ENCODE measurements at places on chromosomes 7 and 10.
A peak's percentile ranks its signal among the peaks of the same experiment; 100 is the strongest.

- DNase-seq, result no peak
Observed at GRCh38 chr7:38052786-38053185, 125.3 kb upstream of the STARD3NL start.

DNA sequence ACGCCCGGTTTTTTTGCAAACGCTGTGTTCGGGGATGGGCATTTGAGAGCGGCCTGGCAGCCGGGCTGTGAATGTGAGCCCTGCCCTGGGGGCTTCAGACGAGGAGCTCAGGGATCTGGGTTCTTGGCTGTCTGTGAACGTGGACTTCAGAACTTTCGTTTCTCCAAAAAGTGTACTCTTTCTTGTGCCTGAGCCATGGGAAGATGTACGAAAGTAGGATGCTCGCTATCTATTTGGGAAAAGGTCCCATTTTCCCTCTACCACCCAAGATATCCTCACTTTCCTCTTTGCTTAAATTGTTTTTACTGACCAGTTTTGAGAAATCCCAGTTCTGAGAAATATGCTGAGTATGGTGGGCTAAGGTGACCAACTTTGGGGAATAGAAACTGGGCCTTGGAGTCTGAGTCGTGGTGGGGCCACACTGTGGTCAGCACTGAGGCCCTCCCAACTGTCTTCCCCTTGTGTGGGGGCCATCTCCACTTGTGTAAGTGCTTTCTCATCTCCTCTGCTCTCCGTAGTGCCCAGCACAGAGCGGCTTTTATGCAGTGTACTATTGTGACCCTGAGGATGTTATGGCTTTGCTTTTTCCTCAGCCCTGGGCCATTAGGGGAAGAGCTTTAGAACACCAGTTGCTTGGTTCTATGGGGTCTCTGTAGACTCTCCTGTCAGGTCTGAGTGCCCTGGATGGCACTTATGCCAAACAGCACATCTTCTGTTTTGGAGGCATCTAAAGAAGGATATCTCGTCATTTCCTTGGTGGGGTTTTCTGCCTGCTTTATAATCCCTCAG lies 918 bp downstream of the DBNL start:
- DNase-seq, result no peak

DNA sequence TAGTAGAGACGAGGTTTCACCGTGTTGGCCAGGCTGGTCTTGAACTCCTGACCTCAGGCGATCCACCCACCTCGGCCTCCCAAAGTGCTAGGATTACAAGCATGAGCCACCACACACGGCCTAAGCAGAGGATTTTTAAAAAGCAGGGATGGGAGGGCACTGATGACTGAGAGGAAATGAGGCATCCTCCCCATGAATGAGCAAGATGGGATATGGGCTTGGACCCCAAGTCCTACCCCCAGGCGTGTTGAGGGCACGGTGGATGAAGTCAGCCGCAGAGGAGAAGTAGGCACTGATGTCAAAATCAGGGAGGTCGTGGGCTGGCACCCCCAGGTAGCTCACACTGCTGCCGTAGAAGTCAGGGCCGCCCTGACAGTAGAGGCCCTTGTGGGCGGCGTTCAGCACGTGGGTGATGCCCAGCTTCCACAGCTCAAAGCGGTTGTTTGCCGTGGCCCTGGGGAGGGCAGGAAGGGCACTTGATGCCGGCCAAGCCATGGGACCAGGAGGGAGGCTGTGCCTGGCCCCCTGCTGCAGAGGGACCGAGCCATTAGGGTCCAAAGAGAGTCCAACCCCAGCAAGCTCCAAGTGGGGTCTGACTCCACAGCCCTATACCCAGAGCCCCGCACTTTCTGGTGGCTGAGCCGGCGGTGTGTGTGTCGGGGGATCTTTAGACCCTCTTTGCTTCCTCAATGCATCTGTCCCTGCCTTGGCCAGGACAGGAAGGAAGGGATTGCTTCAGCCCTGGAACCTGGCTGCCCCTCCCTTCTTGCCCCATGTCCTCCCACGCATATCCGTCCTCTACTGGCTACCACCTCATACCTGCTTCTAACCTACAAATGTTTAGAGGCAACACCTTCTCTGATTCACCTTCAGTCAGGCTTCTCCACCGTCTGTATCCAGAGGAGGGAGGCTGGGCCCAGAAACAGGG lies 3.4 kb upstream of the SAMD8 start:
- DNase-seq, result no peak

DNA sequence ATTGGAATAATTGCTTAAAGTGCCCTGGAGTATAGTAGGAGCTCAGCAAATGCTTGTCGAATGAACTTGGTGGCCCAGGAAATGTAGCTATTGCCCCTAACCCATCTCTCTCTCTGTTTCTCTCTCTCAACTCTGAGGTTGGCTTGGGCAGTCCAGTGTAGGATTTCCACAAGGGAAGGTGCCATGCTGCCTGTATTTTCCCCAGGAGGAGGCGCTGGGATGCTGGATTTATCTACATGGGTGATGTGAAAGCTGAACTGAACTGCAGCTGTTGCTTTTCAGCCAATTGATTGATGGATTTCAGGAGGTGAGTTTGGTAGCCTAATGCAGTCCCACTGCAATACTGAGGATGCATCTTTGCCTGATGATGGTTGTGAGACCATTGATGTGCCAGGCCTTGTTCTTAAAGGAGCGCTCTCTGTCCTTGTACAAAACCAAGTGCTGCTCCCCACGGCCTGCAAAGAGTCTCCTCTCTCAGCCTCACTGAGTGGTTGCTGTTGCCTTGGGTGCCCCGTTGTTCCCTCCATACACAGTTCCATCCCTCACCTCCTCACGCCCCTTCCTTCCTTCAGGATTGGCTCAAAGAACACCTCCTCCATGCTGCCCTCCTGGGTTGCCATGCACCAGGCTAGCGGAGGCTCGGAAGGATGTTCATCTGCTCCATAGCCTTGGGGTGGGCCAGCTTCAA lies 200.6 kb downstream of the GLRX3 start:
- no peak for DNase-seq

DNA sequence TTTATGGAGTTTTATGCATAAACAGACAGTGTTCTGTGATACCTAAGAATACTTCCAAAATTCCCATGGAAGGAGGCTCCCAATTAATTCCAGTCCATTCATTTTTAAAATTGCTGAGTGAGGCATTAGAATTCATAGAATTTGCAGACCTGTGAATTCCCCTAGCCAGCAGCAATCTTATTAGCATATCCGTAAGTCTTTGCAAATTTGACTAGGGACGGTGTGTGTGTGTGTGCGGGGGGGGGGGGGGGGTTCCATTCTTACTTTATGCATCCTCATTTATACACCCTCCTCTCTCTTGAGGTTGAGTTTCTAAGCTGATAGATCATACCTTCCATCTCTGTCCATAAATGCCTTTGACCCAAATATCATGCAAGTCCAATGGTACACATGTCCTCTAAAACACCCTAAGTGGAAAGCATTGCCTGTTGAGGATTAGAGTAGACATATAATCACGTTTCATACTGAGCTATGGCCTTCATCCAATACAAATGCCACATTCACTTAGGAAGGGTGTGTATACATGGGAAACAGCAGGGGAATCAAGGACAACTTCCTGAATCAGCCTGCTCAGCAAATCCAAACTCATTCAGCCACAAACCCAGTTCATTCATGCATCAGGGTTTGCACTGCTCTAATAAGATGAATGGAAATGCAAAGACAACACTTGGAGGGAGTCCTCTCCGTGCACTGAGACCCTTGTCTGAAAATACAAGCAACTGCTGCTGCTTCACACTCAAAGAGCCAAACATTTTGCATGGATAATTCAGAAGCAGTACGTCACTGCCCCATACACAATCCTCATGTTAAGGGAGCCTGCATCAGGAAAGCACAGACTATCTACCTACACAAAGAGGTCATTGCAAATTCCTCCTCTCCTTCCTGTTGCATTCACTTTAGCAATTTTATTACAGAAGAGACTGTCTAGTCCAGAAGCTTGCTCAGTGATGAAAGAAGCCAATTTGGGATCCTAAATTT lies 350.8 kb downstream of the KCNMA1 start:
- DNase-seq, result no peak

DNA sequence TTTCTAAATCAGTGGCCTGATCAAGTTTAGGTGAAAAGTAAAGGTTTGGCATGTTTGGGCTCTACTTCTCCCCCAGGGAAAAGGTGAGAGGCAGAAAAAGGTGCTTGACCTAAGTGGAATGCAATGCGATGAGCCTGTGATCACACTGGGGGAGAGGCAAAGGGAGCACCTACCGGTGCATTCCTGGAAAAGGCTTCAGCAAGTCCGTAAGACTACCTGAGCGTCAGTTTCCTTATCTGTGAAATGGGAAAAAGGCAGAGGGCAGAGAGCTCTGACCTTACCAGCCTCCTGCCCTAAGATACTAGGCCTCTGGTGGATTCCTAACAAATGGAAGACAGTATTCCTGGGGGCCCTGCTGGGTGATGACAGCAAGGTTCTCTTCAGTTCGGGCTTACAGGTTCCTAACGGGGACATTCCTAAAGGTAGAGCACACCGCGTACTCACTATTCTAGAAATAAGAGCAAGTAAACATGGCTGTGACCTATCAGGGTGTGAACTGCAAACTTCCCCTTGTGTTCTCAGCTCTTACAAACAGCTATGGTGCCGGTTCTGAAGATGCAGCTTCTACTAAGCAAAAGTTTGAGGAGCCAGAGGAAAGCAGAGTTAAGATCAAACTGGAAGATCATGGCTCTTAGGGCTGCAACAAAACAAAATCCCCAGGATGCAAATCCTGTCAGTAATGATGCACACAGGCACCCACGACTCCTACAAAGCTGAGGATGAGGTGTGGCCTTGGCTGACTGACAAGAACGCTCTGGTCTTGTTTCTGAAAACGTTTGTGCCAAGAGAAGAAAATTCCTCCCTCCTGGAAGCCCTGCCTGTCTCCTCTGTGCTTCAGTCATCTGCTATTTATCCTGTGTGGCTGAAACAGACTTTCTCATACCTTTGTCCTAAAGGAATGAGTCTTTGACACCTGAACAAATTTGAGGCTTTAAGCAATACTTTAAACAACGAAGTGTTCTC lies 13.3 kb upstream of the ACSL5 start:
- DNase-seq, result no peak

- DNase-seq, result no peak
Observed at GRCh38 chr7:169276-170172, 22.8 kb upstream of the FAM20C start.

- peak; percentile 70 for DNase-seq
Observed at GRCh38 chr7:128209229-128210035, 31.6 kb upstream of the LEP start.

GRCh38 chr7:124480036-124480820 lies 285.4 kb downstream of the GPR37 start:
- no peak for DNase-seq

DNA sequence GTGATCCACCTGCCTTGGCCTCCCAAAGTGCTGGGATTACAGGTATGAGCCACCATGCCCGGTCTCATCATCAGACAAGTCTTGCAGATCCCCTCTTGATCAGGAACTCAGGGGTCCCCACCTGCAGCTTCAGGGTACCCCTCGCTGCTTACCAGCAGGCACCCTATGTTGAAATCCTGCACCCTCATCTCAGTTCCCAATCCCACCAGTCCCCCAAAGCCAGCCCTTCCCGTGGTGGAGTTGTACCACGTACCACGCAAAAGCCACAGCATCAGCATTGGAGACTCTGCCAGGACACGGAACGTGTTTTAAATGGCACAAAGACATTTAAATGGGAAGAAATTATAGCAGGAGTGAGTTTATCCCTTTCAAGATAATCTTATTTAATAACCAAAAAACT lies 202.0 kb downstream of the CUX1 start:
- no peak for DNase-seq

DNA sequence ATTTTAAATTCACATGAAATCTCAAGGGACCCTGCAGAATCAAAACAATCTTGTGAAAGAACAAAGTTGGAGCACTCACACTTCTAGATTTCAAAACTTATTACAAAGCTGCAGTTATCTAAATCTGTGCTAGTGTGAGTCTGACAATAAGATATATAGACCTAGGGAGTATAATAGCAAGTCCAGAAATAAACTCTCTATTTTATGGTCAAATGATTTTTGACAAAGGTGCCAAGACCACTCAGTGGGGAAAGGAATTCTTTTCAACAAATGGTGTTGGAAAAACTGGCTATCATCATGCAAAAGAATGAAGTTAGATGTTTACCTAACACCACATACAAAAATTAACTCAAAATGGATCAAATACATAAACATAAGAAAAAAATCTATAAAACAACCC lies 68.2 kb downstream of the TFEC start:
- DNase-seq, result no peak

DNA sequence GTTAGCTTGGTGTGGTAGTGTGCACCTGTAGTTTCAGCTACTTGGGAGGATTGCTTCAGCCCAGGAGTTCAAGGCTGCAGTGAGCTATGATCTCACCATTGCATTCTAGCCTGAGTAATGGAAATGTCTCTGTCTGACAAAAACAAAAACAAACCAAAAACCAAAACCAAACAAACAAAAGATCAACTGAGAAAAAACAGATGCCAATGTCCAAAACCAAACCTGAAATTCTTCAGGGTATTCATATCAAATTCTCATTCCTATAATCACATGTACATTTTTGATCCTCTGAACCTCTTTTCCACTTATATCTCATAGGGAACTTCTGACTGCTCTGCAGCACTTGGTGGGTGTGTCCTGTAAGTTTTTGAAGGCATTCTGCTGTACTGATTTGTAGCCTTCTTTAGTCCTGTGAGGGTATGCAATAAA lies 87.0 kb downstream of the CDK6 start:
- DNase-seq, result no peak

GRCh38 chr7:107045980-107046379 lies 1.5 kb downstream of the PRKAR2B start:
- DNase-seq, result no peak

DNA sequence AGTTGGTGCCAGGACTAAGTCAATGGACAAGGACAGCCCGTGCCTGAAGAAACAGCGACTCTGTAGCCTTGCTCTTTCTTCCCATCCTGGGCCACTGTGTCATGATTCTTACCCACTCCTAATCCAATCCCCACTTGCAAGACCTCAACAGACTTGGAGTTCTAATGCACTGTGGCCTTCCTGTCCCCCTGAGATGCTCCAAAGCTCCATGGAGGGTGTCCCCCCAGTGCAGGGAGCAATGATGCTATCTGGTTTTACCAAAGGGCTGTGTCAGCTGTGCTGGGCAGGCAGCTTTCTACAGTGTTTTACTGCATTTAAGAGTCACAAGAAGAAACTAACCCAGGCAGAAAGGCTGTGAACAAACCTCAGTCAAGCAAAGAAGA lies 108.1 kb downstream of the PRKAG2 start:
- no peak for DNase-seq

DNA sequence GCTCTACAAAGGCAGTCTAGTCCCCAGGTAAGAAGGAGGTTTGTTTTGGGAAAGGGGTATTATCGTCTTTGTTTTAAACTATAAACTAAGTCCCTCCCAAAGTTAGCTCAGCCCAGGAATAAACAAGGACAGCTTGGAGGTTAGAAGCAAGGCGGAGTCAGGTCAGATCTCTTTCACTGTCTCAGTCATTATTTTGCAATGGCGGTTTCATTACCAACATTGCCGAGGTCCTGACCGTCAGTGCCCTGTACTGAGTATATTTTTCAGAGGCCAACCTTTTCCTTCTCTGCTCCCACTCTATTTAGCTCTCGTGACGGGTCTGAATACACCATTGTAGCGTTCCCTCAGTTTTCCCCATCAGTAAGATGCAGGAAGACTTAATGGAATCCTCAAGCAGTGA lies 184.5 kb downstream of the PRKCQ start:
- DNase-seq, result no peak
